ENCODE measurements at places on chromosomes 1 and 21.

DNA sequence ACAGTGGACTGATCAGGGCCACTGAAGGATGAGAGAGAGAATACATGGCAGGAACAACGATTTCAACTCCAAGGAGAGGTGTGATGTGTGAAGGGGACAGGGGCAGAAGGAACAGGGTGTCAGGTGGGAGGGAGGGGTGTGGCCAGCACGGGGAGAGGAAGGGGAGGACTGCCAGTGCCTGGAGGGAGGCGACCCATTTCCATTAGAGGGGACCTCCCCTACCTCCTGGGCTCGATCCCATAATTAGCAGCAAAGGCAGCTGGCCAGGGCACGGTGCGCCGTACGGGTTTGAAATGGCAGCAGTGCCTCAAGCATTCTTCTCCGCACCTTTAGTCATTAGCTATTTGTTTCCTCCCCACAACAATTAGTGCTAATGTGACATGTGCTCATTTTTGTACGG, 22.7 kb downstream of the CRYAA start:
- DNase-seq: no peak

DNA sequence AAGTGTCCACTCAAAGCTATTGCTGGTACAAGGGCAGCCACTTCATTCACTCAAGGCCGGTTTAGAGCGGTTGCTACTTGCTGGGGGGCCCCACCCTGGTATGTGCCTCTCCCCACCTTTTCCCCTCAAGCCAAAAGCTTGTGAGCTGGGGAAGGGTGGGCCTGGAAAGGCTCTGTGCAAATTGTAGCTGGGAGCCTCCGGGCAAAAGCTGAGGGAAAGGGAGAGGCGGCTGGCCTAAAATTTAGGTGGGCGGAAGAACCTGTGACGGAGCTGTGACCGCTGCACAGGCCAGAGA, 306 bp upstream of the SH3D21 start:
- DNase-seq: no peak

GRCh38 chr1:10267319-10267718, 56.9 kb downstream of the KIF1B start:
- no peak for DNase-seq

- no peak for DNase-seq
Observed at GRCh38 chr1:237578540-237578939, 312.2 kb downstream of the ZP4 start.

- DNase-seq: no peak
Observed at GRCh38 chr1:186175588-186175987, 199.5 kb downstream of the TPR start.

All from stimulated activated CD8-positive, alpha-beta memory T cell treated with anti-CD3 and anti-CD28 coated beads, Interleukin-2, amount 100 ng/mL, for 1 hour (primary cell).